MCF 10A (cell line): ENCODE measurements at places on chromosomes 7 and 10. TPM values are rescaled to one million over a fixed set of nuclear protein-coding genes. Genes with fewer than 3 reads are reported as not detected.

- no peak for DNase-seq
These were observed 95.8 kb upstream of the SH2B2 start for GRCh38 chr7:102190776-102191350.

- DNase-seq = no peak
These were observed 78.0 kb upstream of the EGR2 start for GRCh38 chr10:62894156-62894555.

DNA sequence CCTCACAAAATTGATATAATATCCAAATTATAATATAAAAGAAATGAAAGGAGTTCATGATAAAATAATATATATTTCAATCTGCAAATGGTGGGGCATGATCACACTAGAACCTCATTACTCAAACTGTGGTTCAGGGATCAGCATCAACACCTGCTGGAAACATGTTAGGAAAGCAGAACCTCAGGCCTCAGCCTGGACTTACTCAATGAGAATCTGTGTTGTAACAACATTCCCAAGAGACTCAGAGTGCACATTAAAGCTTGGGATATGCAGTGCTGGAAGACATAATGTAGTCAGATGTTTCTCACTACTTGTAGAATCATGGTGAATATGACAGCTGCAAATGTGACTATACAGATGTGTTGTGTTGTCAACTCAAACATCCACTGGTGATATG is 81.7 kb upstream of the ITPRID1 start:
- peak; percentile 4 for DNase-seq

GRCh38 chr10:63286754-63287264 is 153.7 kb downstream of the NRBF2 start:
- no peak for DNase-seq

ASIC3 gene
- 3.9 and 8.8 TPM in 2 replicates for total RNA-seq

GHRHR gene
- total RNA-seq = not detected in 2 replicates

GPR37 gene
- 1.9 TPM in 2 replicates for total RNA-seq

GRCh38 chr10:33623669-33624068 is 289.2 kb upstream of the NRP1 start:
- no peak for DNase-seq

DNA sequence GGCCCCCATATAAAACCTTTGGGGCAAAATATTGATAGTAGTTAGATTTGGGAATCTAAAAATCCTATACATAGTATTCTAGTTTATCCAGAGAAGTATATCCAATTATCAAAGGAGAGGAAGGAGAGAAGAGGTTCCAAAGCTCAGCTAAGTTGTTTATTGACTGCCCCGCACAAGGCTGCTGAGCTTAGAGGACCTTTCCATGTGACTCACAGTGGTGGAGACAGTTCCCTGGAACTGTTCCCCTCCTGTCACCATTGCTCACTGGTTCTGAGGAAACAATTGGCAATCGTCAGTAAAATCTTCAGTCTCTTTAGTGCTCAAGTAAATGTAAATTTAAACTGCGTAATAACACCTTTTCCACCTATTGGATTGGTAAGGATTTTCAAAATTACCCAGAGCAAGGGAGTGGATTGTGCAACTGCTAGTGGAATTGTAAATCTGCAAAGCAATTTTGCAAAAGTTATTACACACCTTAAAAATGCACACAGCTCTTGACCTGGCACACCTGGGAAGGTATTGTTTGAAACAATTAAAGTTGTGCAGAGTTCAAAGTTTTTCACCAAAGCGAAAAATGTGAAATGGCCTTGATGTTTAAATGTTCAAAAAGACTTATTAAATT is 63.1 kb downstream of the EEPD1 start:
- DNase-seq = peak; percentile 4

C10orf67 gene
- 0.15 and 0.21 TPM in 2 replicates for total RNA-seq

- DNase-seq = no peak
These were observed 238.2 kb downstream of the SKAP2 start for GRCh38 chr7:26626156-26626555.

- no peak for DNase-seq
These were observed 6.0 kb downstream of the ZMIZ1 start for GRCh38 chr10:79074732-79075131.

- DNase-seq = peak; percentile 46
These were observed 158.6 kb downstream of the SNX13 start for GRCh38 chr7:17781491-17782215.

PRF1 gene
- total RNA-seq = not detected in 2 replicates

DNA sequence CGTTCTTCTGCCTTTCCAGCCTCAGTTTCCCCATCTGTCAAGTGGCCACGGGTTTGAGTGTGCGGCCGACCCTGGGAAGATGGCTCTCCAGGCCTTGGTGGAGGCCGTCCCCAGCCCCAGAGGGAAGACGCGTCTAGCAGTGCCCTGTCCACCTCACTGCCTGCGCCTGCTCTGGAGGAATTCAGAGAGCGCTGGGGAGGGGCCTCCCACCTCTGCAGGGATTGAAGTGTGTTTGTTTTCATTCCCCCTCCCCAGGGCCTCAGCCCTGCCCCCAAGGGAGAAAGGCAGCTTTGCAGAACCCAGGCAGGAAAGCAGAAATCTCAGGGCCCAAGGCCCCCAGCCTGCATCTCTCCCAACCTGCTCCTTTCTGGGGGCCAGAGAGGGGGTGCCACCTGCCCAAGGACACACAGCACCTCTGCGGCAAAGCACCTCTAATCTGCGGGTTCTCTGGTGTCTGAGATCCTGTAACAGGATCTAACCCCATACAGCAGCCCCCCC is 91.0 kb downstream of the MICALL2 start:
- DNase-seq = no peak

- peak; percentile 16 for DNase-seq
These were observed 213.9 kb upstream of the SH2B2 start for GRCh38 chr7:102072636-102073209.

GRCh38 chr10:86301971-86302370 is 64.6 kb downstream of the GRID1 start:
- no peak for DNase-seq
